Stimulated activated CD4-positive, alpha-beta T cell treated with anti-CD3 and anti-CD28 coated beads, TNF-alpha, amount 100 ng/mL, for 1 hour (primary cell): ENCODE measurements at places on chromosomes 7 and 10.

GRCh38 chr7:155893176-155893575 is 80.9 kb upstream of the SHH start:
- DNase-seq, result no peak

GRCh38 chr7:2017914-2018568 is 214.7 kb downstream of the MAD1L1 start:
- DNase-seq, result no peak

DNA sequence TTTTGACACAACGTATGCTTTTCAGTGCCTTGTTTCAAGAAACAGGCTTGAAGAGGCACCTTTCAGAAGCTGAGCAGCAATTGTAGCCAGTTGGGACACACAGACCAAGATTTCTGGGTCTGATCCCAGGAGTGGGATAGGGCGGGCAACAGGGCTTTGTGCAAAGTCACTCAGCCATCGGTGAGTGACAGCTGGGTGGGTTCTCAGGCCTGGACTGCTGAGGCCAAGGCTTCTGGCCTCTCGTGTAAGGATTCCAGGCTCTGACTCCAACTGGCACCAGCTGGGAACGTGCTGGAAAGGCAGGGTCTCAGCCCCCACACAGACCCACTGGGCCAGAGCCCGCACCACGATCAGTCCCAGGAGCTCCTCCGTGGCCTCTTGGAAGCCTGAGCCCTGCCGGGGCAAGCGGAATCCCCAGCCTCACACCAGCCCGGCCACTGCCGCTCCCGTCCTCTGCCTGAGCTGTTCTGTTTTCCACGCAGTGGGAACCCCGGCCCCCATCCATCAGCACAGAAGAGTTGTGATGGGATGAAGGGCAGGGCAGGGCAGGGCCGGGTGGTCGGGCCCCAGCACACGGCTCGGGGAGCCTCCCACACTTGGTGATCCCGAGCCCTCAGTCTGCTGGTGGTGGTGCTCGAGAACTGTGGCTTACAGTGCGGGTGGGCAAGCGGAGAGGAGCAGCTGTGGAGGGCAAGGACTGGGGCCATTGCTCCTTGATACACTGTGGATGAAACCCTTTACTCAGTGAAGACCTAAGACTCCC is 46.8 kb downstream of the VIPR2 start:
- DNase-seq, result no peak

DNA sequence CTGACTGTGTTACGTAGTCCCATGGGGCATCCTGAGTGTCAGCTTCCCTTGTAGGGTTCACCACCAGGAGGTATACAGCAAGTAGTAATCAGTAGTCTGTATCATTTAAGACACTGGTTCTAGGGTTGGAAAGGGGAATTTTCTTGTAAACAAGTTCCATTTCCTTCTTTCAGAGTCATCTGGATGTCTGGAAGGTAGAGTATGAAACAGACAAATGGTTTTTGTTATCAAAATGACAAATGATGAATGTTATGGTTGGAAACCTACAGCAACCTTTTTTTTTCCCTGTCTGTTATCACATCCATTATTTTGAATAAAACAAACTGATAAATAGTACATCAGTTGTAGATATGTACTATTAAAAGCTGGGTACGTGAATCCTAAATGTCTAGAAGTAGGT is 19.1 kb downstream of the SEMA3A start:
- no peak for DNase-seq

DNA sequence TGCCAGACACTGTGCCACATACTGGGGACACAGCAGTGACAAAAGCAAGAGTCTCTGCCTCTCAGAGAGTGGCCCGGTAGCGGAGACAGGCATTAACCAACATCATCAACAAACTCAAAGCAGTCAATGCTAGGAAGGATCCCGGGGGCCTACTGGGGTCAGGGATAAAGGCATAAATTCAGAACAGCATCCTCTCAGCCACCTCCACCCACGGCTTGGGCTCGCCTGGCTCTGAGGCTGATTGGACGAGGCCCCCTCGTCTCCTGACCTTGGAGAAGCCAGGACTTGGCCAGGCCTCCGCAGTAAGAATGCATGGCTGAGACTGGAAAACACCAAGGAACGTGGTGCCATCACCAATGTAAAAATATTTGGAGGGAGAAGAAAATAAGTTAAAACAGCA is 102.1 kb downstream of the ARHGAP22 start:
- DNase-seq, result no peak

DNA sequence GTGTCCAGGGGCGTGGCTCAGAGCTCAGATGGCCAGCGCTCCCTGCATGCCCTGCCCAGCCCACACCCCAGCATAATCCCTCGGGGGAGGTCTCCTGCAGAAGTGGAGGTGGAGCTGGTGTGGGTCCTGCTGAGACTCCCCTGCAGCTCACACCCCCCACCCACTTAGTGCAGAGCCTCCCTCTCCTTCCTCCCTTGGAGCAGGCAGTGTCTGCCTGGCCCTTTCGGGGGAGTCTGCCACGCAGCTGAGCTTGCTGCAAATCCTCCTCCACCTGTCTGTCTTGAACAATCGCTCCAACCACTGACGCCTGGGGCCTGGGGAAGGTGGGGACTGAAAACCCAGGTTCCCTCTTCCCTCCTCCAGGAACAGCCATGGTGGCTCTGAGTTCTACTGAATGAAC is 219.7 kb upstream of the PPP2R2D start:
- no peak for DNase-seq

DNA sequence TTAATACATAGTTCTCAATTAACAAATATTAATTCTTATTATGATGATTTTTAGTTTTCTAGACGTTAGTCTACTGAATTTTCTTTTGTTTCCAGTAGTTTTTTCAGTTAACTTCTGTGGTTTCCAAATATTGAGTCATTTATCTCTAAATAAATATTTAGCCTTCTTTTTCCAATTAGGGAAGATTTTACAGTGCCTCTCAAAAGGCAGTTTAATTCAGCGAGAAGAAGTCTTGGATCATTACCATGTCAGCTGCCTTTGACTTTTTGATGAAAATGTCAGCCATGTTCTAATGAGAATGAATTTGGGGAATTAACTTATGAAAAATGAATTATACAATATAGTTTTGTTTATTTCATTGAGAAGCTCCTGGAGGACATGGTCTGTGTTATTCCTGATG is 90.0 kb downstream of the CDK14 start:
- no peak for DNase-seq

DNA sequence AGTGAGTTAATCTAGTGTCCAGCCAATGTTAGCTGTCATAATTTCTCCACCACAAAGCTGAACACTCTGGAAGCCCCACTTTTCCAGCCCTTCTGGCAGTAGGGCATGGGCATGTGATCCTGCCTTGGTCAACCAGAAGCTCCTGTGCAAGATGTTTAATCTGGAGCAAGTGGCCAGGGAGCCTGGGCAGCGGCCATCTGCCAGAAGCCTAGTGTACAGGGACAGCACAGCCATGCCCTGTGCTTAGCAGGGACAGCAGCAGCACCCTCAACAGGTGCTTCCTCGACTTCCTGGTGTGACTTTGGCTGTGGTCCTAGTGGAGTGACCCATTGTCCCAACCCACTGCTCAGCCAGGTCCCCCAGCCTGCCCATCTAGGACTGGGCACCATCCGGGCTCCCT is 10.3 kb downstream of the RBP3 start:
- no peak for DNase-seq

DNA sequence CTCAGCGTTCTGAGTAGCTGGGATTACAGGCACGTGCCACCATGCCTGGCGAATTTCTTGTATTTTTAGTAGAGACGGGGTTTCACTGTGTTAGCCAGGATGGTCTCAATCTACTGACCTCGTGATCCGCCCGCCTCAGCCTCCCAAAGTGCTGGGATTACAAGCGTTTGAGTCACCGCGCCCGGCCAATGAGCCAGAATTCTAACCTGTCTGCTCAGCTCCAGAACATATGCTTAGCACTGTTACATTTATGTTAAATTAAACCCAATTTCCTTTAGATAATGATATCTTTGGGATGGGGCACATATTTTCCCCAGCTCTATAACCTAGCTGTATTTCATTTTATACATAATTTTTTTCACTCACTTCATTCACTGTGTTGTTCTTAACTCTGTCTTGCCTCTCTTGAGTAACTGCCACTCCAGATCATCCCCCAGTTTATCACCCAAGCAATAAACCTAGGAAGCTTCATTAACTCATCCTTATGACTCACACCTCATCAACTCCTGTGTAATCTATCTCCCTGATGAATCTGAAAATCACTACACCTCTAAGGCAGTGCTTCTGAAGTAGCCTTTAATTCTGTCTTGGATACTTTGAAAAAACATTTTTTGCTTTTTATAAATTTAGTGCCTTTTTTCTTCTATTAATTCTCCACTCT is 559.7 kb upstream of the ZWINT start:
- no peak for DNase-seq

- no peak for DNase-seq
These were observed 276.5 kb downstream of the MAGI2 start for GRCh38 chr7:79176859-79177477.

DNA sequence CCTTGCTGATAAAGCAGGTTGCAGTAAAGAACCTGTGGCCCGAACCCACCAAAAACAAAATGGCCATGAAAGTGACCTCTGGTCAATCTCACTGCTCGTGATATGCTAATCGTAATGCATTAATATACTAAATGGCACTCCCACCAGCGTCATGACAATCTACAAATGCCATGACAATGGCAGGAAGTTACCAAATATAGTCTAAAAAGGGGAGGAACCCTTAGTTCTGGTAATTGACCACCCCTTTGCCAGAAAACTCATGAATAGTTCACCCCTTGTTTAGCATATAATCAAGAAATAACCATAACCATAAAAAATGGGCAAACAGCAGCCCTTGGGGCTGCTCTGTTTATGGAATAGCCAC is 1139.4 kb upstream of the LRRN3 start:
- DNase-seq, result no peak

- no peak for DNase-seq
These were observed 106.9 kb upstream of the ZNF746 start for GRCh38 chr7:149604521-149604920.

GRCh38 chr7:43636093-43636492 is 53.2 kb downstream of the STK17A start:
- no peak for DNase-seq

- no peak for DNase-seq
These were observed 16.7 kb downstream of the LMTK2 start for GRCh38 chr7:98123365-98123696.

DNA sequence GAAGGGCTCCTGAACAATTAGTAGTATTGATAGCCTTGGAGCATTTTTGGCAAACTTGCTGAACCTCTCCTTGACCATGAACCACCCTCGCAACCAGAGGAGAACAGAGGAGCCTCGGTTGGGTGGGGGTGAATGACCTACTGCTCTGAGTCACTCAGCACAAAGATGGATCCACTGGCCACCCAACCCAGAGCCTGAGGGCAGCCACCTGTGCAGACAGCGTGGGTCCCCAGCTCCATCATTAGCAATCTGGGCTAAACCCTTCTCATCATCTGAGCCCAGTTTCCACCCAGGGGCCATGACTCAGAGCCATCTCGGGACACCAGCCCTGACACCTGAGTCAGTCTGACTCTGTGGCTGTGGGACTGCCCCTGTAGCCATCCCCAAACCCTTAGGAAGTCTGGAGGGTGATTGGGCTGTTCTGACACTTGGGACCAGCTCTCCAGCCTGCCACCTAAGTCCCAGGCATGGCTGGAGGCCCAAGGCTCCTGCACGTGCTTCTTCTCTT is 171.8 kb upstream of the GPR26 start:
- no peak for DNase-seq

GRCh38 chr7:124269774-124270173 is 236.9 kb upstream of the TMEM229A start:
- no peak for DNase-seq

GRCh38 chr7:42025635-42026375 is 211.2 kb downstream of the GLI3 start:
- DNase-seq, result no peak

GRCh38 chr10:132394936-132395703 is 1.9 kb upstream of the PWWP2B start:
- no peak for DNase-seq

DNA sequence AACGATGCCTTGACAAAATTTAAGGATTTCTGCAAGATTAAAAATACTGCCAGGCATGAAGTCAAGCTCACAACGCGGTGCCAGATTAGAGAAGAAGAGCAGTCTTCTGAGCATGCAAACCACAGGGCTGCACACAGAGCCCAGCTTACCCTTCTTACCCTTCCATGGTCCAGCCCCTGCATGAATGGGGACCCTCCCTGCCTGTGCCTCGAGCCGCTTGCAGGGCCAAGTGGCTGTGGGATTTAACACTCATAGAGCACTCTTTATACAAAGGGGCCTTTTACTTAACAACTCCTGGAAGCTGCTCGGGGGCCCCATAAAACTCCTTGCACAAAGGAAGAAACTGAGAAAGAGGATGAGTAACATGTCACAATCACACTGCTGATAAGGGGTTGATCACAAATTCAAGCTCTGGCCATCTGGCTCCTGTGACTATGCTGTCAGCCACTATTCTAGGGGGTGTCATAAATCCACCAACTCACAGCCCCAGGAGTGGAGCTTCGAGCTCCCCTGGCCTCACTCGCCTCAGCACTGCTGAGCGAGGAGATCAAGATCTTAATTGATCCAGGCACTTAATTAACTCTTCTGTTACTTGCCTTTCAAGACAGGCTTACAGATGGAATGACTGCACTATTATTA is 514.8 kb downstream of the TNS3 start:
- no peak for DNase-seq

- DNase-seq, result no peak
These were observed 20.6 kb downstream of the WDR86 start for GRCh38 chr7:151389096-151389767.

GRCh38 chr7:16344927-16345326 is 76.4 kb downstream of the CRPPA start:
- DNase-seq, result no peak

DNA sequence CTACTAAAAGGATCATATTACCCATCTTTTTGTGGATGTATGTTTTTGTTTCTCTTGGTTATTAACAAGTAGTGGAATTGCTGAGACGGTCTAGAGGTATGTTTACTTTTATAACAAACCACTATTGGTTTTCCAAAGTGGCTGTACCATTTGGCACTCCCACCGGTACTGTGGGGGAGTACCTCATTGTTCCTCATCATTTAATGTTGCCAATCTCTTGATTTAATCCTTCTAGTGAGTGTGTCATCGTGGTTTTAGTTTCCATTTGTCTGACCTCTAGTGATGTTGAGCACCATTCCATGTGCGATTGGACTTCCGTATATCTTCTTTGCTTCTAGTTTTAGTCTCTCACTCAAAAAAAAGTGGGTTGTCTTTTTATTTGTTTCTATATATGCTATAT is 50.4 kb downstream of the RBM33 start:
- no peak for DNase-seq

- DNase-seq, result no peak
These were observed 1.6 kb upstream of the COL13A1 start for GRCh38 chr10:69800109-69800508.

- DNase-seq, result no peak
These were observed 1.0 kb downstream of the PFKP start for GRCh38 chr10:3068201-3068967.
